Right atrium auricular region (tissue), 2 donors: ENCODE measurements at places on chromosomes 13 and 19. TPM values are rescaled to one million over a fixed set of nuclear protein-coding genes. Genes with fewer than 3 reads are reported as not detected.

- DNase-seq: no peak
Measured at GRCh38 chr19:7789447-7789846, 26.4 kb downstream of the CLEC4M start.

- no peak for DNase-seq
Measured at GRCh38 chr19:45166723-45167252, 6.0 kb upstream of the NKPD1 start.

DNA sequence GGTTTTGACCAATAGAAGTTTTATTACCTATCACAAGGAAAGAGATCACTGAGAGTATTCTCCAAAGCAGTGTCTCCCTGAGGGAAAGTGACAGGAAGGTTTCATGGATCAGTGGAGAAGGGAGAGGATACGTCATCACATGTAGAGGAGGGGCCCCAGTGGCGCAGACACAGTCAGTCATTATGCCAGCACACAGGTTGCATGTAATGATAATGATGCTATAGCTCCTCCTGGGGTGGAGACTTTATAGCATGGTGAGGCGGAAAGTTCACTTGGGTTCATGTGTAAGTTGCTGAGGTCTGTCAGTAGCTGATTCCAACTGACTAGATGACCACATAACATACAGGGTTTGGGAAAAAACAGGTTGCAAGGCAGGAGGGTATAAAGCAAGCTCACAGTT is 88.8 kb downstream of the FNDC3A start:
- no peak for DNase-seq

DNA sequence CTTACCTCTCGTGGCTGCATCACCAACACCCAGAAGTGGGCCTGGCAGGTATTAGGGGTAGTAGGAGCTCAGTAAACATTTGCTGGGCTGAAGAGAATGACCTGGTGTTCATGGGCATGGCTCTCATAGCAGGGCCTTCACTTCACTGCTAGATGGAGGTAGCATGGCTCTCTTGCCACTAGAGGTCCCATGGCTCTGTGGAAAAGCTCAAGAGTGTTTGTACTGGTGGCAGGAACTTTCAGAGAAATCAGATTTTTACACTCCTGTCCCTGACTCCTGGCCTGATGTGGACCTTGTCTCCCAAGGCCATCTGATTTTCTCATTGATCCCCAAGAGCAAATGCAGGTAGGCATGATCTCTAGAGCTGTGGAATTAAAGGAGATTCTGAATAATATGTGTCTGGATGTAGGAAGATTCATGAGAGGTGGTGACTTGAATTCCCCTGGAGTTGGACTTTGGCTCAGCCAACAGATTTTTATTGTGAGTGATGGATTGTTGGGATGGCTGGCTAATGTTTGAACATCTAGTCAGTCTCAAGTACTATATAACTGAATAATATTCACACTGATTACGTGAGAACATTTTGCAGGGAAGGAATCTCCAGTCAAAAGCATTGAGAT is 5.7 kb downstream of the ZNF574 start:
- no peak for DNase-seq

- no peak for DNase-seq
Measured at GRCh38 chr19:49428547-49429451, 3.6 kb downstream of the GFY start.

DNA sequence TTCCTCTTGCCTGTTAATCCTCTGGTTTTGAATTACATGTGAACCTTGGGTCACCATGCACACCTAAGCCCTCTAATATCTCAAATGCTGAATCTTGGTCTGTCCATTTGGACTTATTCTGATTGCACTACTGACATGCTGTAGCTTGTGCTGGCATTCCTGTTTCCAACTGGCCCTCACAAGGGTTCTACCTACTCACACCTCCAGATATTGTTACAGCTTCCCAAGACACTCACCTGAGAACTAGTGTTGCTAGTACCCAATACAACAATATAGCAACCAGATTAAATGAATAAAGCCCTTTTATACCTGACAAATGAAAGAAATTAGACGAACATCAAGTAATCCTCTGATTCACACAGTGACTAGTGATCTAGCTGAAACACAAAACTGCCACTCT is 16.6 kb downstream of the TEX30 start:
- DNase-seq: no peak

- DNase-seq: no peak
Measured at GRCh38 chr13:44053208-44053607, 173.5 kb downstream of the LACC1 start.

Gene NR2F6
- 63.6 TPM for total RNA-seq

Gene ZGLP1
- total RNA-seq: 0.90 TPM

Gene IL27RA
- 3.5 TPM for total RNA-seq

Gene AKT2
- 63.3 TPM for total RNA-seq

Gene NUP58
- total RNA-seq: 27.9 TPM
